ENCODE measurements at places on chromosomes 1 and 21.
A peak's percentile ranks its signal among the peaks of the same experiment; 100 is the strongest.

DNA sequence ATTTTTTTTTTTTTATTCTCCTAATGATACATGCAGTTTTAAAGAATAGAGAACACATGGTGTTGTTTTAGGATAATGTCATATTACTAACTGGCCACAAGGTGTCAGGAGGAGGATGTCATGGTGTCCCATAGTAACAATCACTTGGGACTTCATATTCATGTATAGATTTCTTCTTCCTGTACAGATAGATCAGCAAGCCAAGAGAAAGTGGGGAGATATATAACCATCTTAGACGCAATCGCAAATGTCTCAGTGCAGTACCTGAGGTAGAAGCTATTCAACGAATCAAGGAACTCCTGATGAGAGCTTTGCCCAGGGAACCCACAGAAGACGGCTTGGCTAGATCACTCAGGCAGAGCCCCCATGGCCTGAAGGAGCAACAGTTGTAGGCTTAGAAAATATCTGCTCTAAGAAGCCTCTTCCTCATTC lies 12.3 kb downstream of the OR2T11 start:
- no peak for DNase-seq

DNA sequence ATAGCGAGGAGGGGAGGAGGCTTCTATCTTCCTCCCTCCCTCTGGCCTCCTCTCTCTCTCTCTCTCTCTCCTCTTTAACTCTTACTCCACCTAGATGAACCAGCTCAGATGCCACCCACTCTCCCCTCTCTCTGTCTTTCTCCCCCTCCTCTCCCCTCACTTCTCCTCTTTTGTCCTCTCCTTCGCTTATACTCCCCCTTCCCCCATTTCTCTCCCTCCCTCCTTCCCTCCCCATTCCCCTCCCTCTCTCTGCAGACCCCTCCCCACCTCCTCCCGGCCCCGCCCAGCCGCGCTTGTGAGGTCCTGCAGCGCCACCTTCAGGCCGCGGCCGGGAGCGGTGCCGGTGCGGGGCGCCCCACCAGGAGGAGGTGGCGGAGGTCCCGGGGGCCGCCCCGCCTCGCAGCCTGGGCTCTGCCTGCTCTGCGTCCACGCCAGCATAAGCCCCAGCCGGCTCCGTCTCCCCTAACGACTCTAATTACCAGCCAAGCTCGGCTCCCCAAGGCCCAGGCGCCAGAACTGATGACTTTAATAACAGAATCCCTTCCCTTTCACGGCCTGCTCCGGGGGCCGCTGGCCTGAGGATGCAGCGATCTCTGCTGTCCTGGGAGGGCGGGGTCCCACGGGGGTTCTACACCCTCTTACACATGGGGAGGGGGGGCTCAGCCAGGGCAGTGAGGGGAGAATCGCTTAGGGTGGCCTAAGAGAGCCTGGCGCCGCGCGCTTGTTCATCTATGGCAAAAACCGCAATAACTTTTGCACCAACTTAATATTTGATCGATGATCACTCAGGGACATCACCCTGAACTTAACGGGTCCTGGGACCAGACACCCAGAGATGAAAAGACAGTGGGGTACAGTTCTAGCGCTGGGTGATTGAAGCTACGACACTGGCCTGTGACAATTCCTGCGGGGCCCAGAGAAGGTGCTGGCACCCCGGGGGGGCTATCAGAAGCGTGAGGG lies 637.3 kb downstream of the MATN1 start:
- DNase-seq, result peak; percentile 41

- DNase-seq, result no peak
Measured at GRCh38 chr1:241557551-241558193, 25.5 kb downstream of the KMO start.

GRCh38 chr1:224623743-224624333 lies 7.7 kb downstream of the CNIH3 start:
- DNase-seq, result peak; percentile 32

- peak; percentile 17 for DNase-seq
Measured at GRCh38 chr1:13675151-13675651, 24.8 kb upstream of the PRDM2 start.

- no peak for DNase-seq
Measured at GRCh38 chr1:185046668-185047067, 1.3 kb downstream of the RNF2 start.

GRCh38 chr1:60227601-60228000 lies 154.0 kb upstream of the C1orf87 start:
- DNase-seq, result no peak

DNA sequence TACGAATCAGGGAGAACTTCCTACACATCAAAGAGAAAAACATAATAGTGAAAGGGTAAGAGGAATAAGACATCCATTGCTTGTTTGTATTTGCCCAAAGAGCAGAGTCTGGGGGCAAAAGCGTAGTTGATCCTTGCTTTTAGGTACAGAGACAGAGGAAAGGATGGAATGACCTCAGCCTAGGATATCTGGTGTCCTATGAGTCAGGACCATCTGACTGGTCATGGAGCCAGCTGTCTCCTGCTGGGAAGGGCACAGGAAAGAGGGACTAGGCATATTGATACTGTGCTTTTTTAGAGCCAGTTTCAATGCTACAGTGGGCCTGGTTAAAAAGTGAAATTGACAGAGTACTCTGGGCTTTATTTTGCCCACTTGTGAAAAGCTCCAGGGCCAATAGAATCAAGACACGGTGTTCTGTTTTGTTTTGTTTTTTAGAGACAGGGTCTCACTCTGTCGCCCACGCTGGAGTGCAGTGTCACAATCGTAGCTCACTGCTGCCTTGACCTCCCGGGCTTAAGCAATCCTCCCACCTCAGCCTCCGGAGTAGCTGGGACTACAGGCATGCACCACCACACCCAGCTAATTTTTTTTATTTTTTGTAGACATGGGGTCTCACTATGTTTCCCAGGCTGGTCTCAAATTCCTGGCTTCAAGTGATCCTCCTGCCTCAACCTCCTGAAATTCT lies 3.2 kb downstream of the PLEKHO1 start:
- no peak for DNase-seq

DNA sequence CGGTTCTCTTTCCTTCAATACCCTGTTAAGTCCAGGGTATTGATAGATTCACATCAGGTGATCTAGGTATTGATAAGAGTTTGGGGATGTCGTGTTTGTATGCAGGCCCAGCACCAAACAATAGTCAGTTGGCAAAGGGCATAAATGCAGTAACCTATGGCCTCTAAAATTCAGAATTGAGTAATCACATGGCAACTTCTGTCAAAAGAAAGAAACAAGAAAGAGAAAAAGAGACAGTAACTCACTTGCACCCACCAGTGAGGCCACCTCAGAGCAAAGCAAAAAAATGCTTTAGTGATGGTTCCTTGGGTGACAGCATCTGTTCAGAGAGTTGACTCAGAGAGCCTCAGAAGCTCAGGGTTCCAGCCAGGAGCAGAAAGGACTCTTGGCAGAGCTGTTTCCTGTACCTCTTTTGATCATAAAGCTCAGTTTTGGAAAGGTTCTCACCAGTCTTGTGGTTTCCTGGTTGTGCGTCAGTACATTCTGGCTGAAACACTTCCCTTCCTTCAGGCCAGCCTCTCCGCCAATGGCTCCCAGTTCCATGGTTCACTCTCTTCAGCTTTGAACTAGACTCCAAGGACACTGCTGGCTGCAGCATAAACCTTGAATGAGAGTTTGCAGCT lies 70.1 kb upstream of the GORAB start:
- peak; percentile 18 for DNase-seq

- no peak for DNase-seq
Measured at GRCh38 chr1:197481101-197481500, 213.0 kb downstream of the CRB1 start.

DNA sequence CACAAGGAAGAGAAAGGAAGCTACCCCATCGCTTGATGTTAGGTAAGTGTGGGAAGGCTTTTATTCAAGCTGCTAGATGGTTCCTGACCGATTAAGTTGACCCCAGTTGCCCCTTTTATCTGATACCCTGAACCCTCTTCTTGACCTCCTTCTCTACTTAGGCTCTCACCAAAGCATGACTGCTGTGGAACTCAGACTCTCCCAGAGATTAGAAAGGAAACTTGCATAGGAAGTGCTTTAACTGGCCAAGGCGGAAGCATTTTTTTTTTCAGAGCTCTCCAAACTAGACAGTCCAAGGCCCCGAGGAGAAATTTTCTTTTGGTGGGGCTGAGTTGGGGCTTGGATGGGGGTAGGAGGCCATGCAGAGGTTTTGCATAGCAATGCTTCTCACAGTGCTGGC lies 101.3 kb upstream of the USP24 start:
- DNase-seq, result no peak

DNA sequence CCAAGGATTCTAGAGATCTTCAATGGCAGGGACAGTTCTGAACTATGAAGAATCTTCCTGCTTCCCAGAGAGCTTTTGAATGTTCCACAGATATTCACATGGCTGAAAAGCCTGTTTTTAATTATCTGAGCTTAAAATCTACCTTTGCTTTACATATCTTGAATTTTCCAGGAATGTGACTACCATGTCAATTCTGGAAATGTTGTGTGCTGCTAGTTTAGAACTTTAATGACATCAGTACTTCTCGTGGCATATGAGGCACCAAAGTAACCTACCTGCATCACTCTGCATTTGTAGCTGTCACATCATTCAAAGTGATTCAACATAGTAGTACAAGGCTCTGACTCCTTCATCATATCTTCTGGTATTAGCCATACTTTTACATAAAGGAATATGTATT lies 122.7 kb upstream of the NFIA start:
- no peak for DNase-seq

GRCh38 chr1:217535601-217536377 lies 95.1 kb downstream of the GPATCH2 start:
- no peak for DNase-seq

GRCh38 chr21:46035809-46036695 lies 54.5 kb downstream of the COL6A1 start:
- DNase-seq, result no peak

GRCh38 chr1:180415985-180416633 lies 86.3 kb downstream of the ACBD6 start:
- DNase-seq, result peak; percentile 18

DNA sequence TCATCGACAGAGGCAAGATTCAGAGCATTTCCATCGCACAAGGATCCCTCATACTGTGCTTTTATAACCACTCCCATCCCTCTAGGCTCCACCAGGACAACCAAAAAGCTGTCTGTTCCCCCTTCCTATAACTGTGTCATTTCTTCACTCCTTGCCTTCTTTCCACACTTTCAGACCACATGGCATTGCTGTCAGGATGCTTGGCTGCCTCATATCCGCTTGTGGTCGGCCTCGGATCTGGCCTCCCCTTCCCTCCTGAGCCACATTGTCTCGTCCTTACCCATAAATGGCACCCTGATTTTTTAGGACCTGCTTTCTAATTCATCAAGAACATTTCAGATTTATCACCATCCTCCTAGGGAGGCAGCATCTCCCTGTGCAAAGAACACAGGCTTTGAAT lies 80.5 kb downstream of the HIVEP3 start:
- no peak for DNase-seq

GRCh38 chr1:51000651-51001050 lies 30.6 kb downstream of the CDKN2C start:
- DNase-seq, result no peak

DNA sequence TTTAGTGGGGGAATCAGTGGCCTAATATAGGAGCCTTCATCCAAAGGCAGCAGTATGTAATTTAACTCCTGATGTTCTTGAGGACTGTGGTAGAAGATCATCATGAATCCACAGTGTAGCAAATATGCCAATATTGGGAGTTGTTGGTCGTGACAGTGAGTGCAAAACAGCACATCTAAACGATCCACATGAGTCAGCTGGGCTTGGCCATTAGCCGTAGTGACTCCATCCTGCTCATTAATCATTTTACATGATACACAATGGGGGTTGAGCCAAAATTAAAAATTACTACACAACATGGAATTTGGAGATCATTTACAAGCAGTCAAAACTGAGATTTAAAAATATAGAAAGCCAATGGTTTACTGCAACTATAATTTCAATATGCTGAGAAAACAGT lies 653.9 kb upstream of the CAMK1G start:
- no peak for DNase-seq

GRCh38 chr21:30984889-30985288 lies 53.4 kb downstream of the KRTAP19-8 start:
- no peak for DNase-seq

GRCh38 chr1:208772891-208773290 lies 528.7 kb upstream of the PLXNA2 start:
- DNase-seq, result no peak

DNA sequence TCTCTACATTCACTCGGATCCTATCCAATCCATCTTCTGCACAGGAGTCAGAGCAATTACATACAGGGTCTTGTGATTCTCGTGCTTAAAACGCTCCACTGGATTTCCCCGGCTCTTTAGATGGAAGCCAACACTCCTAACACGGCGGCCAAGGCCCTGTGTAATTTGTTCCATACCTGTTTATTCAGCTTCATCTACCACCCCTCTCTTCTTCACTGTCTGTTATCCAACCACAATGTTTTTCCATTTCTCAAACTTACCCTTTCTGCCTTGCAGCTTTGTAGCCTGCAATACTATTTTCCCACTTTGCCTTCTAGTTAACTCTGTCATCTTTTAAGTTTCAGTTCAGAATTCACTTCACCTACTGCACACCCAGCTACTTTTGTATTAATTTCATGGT lies 249.6 kb upstream of the USP25 start:
- no peak for DNase-seq

GRCh38 chr1:47433477-47434050 lies 4.3 kb upstream of the FOXD2 start:
- DNase-seq, result no peak

- no peak for DNase-seq
Measured at GRCh38 chr21:32352526-32352925, 40.3 kb downstream of the URB1 start.

DNA sequence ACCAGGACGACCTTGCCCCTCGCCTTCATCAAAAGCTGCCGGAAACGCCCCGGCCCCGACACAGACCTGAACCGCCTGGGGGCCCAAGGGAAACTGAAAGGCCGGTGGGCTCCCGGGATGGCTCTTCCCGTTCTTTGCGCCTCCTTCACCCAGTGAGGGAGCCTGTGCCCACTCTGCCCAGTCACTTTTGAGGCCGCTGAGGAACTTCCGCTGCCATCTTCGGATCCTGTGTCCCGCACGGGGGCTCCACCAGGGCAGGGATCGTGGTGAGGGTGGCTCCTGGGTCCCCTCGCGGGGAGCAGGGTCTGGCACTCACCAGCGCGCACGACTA lies 104.0 kb downstream of the PPIAL4G start:
- no peak for DNase-seq

GRCh38 chr1:150352866-150353265 lies 11.1 kb upstream of the RPRD2 start:
- DNase-seq, result no peak

GRCh38 chr1:4654764-4655673 lies 610 bp downstream of the AJAP1 start:
- DNase-seq, result no peak

DNA sequence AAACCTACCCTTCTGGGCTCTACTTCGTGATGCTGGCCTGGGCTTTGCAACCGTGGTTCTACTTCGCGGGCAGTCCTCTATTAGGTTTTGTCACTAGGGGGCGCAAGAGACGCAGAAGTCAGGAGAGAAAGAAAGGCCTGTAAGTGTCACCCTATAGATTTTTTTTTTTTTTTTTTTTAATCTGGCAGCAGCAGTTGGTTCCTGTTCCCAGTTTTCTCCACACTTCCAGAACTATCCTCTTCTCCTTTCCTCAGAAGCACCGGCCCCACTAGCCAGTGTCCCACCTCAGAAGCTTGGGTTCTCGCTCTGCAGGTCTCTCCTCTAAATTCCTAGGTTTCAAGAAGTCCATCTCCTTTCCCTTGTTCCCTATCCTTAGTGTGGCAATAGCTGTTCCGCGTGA lies 9.1 kb upstream of the LCE2D start:
- peak; percentile 12 for DNase-seq

GRCh38 chr1:27348861-27349783 lies 7.3 kb downstream of the SYTL1 start:
- DNase-seq, result no peak

- DNase-seq, result no peak
Measured at GRCh38 chr1:30764939-30765555, 7.5 kb upstream of the LAPTM5 start.

Data from fibroblast of the conjunctiva (primary cell).